Stimulated activated CD8-positive, alpha-beta memory T cell treated with anti-CD3 and anti-CD28 coated beads, Interleukin-15, amount 100 ng/mL, for 24 hours (primary cell): ENCODE measurements at places on chromosomes 5 and 9.

DNA sequence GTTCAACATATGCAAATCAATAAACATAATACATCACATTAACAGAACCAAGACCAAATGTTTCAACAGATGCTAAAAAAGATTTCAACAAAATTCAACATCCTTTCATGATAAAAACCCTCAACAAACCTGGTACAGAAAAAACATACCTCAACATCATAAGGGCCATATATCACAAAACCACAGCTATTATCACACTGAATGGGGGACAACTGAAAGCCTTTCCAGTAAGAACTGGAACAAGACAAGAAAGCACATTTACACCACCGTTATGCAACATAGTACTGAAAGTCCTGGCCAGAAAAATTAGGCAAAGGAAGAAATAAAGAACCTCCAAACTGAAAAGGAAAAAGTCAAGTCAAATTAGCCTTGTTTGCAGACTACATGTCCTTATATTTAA is 93.6 kb downstream of the DTWD2 start:
- DNase-seq, result no peak

DNA sequence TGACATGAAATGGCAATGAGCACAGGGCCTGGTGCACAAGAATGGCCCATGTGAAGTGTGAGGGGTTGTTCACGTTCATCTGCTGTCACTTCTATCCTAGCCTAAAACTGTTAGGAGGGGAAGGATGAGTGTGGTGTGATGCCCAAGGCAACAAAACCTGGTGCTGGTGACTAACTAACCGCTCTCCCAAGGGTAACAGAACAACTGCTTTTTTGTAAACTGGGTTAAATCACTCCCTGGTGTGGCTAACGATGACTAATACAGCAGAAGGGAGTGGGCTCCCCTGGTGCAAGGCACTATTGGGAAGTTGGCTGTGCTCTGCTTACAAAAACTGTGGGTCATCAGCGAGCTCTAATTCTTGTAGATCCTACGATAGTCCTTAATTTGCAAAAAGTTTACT is 103.2 kb upstream of the VCAN start:
- no peak for DNase-seq

DNA sequence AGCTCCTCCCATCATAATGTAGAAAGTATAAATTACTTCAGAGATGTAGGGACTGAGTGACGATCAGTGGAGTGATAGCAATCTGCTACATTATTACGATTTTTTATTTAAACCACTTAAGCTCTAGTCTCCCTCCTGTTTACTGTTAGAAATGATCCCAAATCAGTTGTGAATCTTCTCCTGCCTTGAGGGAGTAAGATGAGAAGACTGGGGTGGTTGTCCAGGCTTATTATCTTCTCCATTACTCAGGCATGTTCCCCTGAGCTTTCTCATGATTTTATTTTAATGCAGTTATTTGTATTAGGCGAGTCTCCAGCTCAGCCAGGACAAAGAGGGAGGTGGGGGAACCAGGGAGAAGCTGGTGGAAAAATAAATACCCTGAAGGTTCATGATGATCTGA is 48.2 kb upstream of the CTNNA1 start:
- DNase-seq, result no peak

- no peak for DNase-seq
These were observed 626 bp upstream of the FST start for GRCh38 chr5:53479590-53480415.

- no peak for DNase-seq
These were observed 128.3 kb downstream of the SLF1 start for GRCh38 chr5:94746731-94747124.

DNA sequence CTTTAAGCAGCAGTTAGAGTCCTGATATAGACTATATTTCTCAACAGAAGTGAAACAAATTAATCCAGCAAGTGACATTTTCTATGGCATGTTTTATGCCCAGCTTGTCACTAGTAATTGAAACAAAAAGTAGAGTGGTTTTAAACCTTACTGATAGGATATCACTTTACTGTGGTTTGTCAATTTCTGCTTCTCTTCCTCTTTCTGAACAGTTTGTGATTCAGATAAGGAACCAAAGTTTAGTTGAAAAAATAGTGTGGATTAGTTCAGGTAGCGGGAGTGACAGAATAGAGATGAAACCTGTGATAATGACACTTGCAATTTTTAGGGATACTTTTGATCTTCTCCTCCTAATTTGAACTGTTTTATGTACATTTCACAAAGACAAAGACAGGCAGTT is 485.7 kb upstream of the EDIL3 start:
- no peak for DNase-seq

- DNase-seq, result no peak
These were observed 531.9 kb upstream of the CHD1 start for GRCh38 chr5:99460701-99461100.

- no peak for DNase-seq
These were observed 573.9 kb downstream of the KIF4B start for GRCh38 chr5:155587458-155587857.

GRCh38 chr5:177523711-177524538 is 7.2 kb upstream of the DDX41 start:
- no peak for DNase-seq

DNA sequence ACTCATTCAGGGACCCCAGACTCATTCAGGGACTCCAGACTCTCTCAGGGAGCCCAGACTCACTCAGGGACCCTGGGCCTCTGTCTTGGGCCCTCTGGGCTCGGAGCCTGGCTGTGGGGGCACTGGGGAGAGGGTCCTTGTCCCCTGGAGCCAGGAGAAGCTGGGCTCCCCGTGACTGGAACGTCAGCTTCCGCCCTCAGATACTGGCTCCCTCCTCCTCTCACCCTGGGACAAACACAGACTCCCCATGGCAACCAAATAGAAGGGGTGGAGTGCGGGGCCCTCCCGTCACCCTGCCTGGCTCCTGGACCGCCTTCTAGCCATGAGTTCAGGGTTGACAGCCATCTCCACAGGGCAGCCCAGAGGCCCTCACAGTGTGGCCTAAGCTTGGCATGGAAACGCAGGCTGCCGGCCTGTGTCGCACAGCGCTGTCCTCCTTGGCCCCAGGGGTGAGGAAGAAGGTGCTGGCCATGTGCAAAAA is 27.6 kb downstream of the ZDHHC11B start:
- DNase-seq, result no peak

GRCh38 chr5:164672931-164673694 is 1167.7 kb downstream of the MAT2B start:
- DNase-seq, result no peak

DNA sequence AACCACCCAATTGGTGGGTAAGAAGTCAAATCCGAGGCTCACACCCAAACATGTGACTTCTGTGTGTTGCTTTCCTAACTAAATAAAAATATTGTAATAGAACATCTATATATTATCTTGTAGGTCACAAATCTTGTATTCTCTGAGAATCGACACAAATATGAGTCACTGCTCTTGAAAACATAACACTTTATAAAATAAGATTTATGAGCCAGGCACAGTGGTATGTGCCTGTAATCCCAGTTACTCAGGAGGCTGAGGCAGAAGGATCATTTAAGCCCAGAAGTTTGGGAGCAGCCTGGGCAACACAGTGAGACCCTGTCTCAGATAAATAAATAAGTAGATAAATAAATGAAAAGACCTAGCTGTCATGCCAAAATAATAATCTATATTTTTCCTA is 624.1 kb downstream of the ANXA1 start:
- no peak for DNase-seq

- DNase-seq, result no peak
These were observed 8.2 kb upstream of the RALGDS start for GRCh38 chr9:133129001-133129795.

GRCh38 chr5:64214132-64214531 is 48.5 kb downstream of the RNF180 start:
- DNase-seq, result no peak

DNA sequence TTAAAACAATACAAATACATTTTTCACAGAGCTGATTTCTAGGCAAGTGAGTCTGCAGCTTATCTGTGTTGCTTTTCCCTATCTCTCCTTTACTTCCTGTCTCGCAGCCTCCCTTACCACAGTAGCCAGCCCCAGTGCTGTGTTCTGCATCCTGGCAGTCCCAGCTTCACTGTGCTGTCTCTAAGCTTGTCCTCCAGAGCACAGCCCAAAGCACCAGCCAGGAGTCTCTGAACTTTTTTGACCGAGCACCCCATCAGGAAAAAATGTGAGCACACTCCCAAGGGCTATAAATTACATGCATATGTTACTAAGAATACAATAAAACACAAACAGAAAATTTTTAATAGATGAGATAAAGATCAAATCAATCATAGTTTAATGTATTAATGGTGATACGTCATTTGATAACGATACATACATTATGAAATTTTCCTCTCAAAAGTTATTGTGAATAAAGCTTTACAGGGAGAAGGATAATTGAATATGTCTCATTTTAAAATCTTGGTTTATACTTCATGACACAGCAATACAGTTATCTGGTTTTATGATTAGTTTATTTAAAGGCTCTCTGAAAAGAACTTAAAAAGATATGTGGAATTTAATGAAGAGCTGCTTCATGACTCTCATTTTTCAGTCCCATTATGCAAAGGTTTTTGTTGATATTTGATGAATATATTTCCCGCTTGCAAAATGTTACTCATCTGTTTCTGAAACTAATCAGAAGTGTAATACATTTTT is 7.3 kb upstream of the RHOBTB3 start:
- no peak for DNase-seq

DNA sequence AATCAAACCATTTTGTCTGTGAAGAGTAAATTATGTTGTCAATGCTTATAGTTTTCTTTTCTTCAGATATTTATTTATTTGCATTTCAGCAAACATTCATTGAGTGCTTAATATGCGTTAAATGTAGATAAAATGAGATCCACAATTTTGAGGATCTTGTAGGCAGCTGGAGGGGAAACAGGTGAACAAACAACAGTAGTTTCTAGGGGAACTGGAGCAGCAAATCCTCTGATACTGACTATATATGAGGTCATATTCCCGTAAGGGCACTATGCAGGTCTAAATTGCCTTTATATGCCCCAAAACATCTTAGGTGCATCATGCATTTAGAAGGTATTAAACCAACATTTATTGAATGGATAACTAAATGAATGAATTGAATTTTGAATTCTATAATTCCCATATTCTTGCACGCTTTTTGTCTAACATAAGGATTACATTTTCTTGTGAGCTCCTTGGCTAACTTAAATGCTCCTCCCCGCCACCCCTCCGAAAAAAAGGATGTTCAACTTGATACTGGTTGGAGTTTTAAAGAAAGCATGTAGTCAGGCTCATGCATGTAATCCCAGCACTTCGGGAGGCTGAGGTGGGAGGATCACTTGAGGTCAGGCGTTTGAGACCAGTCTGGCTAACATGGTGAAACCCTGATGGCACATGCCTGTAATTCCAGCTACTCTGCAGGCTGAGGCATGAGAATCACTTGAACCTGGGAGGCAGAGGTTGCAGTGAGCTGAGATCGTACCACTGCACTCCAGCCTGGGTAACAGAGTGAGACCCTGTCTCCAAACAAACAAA is 299.8 kb downstream of the TMEM38B start:
- DNase-seq, result no peak

DNA sequence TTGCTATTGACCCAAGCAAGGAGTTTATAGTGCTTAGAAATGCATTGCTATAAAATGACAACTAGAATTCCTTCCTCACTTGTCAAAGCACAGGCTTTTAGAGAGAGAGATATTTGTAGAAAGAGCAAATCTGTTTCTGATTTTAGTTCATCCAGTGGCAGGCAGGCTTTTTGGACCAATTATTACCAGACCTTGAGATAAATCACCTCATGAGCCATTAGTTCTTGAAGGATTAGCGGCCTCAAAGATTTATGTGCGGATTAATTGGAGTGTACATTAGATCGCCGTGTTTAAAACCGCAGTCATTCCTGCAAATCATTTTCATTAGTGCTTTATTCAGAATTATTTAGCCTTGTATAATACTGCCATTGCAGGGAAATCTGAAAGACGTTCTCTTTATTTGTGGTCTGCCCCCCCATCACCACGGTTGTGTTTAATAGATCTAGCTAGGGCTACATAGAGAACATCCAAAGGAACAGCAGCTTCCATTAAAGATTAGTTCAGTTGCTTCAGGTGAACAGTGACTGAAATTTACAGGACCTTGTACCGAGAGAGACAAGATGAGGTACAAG is 28.8 kb upstream of the TJP2 start:
- no peak for DNase-seq

GRCh38 chr5:93395971-93396379 is 185.0 kb downstream of the NR2F1-AS1 start:
- DNase-seq, result no peak

- DNase-seq, result no peak
These were observed 37.8 kb downstream of the PRELID2 start for GRCh38 chr5:145797336-145797735.

- DNase-seq, result no peak
These were observed 38.1 kb upstream of the CD180 start for GRCh38 chr5:67234671-67235176.

GRCh38 chr5:118994595-118994994 is 6.2 kb upstream of the DTWD2 start:
- no peak for DNase-seq

- no peak for DNase-seq
These were observed 1.3 kb downstream of the GNG10 start for GRCh38 chr9:111662576-111663300.

DNA sequence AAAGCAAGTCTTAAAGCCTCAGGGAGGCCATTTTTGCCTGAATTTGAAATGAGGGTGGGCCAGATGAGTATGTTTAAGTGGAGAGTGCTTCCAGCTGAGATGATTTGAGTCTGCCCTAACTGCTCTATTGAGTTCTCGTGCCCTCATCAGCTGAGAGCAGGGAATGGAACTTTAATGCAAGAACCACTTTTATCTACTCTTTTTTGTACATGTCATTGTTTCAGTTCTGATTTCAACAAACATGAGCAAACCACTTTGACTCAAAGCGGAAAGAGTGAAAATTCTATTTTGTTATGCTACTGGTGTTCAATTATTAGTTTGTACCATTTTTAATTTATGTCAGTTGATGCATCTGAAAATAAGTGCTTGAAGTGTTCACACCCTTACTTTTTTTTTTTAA is 35.8 kb downstream of the DCAF10 start:
- DNase-seq, result no peak

GRCh38 chr5:17020678-17021601 is 84.9 kb upstream of the MYO10 start:
- DNase-seq, result no peak

DNA sequence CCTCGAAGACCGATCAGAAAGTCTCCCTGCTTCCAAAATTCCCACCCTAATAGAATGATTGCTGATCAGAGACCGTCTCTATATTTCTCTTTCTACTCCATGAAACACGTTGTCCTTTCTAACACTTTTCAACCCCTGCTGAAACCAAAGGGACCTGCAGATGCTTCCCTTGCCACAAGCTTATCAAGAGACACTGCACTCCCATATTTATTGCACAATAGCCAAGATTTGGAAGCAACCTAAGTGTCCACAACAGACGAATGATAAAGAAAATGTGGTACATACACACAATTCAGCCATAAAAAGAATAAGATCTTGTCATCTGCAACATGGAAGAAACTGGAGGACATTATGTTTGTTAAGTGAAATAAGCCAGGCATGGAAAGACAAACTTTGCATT is 125.1 kb downstream of the FOXD1 start:
- DNase-seq, result no peak

DNA sequence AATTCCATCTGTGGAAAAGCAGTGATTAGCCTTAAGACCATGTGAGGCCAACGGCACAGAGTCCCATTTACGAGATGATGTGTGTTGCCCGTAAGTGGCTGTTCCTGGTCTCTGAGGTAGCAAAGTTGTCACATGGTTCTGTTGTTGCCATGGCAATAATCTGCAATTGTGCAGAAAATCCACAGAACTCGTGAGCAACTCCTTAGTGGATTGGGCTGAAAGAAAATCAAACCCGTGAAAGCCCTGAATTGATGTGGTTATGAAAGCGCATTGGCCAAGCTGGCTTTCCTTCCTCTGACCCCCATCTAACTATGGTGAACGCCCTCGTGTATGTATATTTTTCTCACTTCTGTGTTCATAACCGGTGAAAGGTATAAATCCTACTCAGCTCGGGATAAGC is 614.7 kb downstream of the EBF1 start:
- no peak for DNase-seq
